ENCODE measurements at places on chromosomes 16 and 17.
A peak's percentile ranks its signal among the peaks of the same experiment; 100 is the strongest.

- DNase-seq: no peak
These were observed 100.8 kb downstream of the ABCC12 start for GRCh38 chr16:48054881-48055601.

- no peak for DNase-seq
These were observed 5.6 kb downstream of the MEIOC start for GRCh38 chr17:44661835-44662234.

DNA sequence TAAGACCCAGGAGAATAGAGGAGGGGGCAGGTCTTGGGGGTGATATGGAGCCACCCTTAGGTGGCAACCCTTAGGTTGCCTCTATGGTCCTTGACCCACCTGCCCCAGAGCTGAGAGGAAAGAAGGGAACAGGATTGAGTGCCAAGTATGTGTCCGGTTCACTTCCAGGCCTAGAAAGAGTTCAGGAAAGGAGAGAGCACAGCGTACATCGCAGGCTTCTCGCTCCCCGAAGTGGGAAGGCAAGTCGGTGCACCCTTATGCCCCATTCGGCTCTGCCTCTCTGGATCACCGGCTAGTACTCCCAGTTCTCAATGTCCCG lies 631 bp downstream of the SP6 start:
- DNase-seq: no peak

DNA sequence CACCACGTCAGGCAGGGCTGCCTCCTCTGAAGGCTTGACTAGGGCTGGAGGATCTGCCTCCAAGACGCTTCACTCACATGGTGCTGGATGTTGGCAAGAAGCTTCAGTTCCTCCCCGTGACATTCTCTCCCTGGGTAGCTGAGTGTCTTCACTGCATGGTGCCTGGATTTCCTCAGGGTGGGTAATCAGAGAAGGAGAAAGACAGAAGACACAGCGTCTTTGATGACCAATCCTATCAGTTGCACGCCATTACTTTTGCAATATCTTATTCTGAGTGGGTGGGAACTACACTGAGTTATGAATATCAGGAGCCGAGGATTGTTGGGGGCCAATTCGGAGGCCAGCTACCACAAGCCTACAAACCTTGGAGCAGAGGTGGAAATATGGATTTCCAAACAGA lies 139.7 kb downstream of the SHISA6 start:
- DNase-seq: no peak

GRCh38 chr16:89314357-89314756 lies 96.9 kb downstream of the ZNF778 start:
- peak; percentile 18 for DNase-seq

GRCh38 chr16:52384378-52384777 lies 162.6 kb downstream of the TOX3 start:
- DNase-seq: no peak

- DNase-seq: no peak
These were observed 18.2 kb downstream of the ZCCHC14 start for GRCh38 chr16:87474566-87474996.

GRCh38 chr16:24943471-24943870 lies 71.7 kb downstream of the ARHGAP17 start:
- DNase-seq: no peak

GRCh38 chr17:50547736-50548083 lies 736 bp downstream of the SPATA20 start:
- DNase-seq: no peak

DNA sequence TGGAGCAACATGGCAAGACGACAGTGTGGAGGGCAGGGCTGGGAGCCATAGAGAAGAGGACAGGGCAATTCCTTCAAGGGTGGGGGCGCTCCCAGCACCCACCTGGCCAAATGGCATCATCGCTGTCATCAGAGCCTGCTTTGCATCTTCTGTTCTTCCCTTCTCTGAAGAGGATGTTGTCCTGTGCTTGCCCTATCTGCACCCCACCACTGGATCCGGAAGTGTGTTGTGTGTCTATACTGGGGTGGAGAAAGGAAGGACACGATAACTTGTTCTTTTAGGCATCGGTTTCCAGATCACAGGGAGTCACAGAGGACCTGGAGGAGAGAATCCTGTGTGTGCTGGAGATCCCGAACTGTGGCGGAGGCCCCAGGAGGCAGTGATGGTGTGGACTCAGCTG lies 25.7 kb upstream of the ANKRD40CL start:
- no peak for DNase-seq

DNA sequence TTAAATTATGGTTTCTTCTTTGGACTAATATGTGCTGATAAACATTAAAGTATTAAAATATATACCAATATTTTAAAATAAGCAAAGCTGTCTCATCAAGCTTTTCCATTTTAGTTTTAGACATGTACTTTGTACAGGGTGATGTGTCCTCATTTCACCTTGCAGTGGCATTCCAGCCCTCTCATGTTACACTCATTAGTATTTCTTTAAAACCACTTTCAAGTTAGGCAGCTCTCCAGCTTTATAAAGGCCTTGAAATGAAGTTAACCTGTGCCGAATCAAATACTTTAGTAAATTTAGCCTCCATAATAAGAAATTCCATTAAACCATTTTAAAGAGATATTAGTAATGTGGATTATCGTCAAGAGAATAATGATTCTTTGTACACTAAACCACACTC lies 107.6 kb upstream of the HLF start:
- no peak for DNase-seq

- DNase-seq: no peak
These were observed 609.4 kb upstream of the SOX9 start for GRCh38 chr17:71511266-71511995.

DNA sequence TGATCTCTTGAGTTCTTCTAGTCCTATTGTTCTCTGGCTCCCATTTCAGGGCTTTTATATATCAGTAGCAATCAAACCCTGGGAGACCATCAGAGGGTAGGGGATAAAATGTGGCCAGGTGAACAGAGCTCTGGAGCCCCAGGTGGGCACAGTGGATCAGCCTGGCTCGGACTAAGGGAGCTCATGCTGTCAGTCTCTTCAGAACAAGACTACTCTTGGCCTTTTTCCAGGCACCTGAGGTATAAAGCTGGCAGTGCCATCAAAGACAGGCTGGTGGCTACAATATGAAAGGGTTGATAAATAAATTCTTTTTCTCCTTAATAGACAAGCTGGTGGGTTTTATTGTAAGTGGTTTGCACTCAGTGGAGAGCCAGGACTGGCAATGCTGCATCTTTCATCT lies 160.0 kb upstream of the CCL2 start:
- no peak for DNase-seq

GRCh38 chr16:24117680-24118079 lies 138.5 kb upstream of the CACNG3 start:
- no peak for DNase-seq

- no peak for DNase-seq
These were observed 2.4 kb downstream of the CCL18 start for GRCh38 chr17:36066365-36066985.

DNA sequence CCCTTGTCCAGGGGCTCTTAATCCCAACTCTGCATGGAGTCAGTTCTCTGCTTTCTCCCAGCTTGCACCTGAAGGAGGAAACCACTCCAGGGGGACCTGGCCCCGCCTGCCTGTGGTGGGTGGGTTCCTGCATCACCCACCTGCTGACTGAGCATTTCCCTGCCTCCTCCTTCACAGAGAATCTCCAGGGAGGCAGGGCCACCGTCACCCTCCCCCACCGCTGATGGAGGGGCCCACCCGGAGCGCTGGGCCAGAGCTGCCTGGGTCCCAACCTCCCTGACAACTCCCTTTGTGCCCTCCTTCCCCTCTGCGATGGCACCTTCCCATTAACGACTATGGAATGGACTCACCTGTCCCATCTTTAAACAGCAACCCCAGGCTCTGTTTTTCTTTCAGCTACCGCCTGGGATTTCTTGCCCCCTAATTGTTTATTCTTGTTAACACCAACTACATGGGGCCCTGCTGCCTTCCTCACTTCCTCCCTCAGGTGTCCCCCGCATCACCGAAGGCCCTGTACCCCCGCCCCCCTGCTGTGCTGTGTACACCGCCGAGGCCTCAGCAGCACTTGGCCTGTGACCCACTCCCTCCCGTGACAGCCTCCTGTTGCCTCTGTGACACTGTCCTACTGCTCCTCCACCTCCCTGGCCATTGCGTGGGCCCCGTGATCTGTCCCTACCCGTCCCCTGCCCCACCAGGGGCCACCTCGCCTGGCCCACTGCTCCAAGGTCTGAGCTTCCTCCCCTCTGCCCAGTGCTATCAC lies 842 bp upstream of the TEDC2 start:
- DNase-seq: no peak

DNA sequence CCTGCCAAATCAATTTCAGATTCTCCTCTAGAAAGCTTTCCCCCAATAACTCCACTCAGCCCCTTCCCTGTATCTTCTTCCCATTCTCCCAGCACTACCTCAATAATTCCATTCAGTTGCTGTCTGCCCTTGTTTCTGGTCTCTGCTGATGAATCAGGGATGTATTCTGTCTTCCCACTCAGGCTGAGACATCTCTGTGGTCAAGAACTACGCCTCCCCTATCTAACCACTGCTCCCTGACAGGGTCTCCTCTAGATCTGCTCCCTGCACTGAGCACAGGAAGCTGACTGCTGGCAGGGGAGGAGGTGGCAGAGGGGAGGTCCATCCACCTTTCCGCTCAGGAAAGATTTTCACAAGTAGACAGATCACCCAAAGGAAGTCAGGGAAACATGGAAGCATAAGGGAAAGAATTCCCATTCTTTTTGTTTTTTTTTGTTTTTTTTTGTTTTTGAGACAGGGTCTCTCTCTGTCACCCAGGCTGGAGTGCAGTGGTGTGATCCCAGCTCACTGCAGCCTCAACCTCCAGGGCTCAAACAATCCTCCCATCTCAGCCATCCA lies 16.9 kb upstream of the SP2 start:
- DNase-seq: no peak

DNA sequence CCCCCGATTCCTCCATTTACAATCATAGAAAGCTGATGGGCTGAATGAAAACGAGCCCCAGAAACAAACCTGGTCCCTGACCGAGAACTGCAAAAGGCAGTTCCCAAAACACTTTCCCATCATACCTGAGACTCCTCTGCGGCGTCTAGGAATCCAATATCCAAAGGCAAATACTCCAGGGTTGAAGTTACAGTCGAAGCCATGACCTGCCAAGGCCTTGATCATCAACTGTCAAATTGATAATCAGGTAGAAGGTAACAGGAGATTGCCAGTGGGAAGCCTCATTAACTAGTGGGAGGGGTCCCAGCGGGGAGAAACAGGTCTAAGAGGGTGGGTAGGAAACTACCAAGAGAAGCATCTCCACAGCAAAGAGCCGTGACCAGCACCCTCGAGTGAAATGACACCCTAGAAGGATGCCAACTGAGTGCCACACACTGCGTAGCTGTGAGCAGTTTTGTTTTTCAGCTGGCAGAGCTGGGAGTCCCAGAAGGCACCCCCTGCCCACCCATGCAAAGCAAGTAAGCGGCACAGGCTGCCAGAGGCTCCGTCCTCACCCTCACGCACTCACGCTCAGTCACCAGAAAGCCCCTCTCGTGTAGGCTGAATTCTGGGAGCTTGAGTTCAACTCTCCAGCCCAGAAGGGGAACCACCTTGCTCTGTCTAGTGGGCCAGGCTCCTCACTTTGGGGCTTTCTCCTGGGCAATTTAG lies 146.1 kb downstream of the GAS7 start:
- no peak for DNase-seq

DNA sequence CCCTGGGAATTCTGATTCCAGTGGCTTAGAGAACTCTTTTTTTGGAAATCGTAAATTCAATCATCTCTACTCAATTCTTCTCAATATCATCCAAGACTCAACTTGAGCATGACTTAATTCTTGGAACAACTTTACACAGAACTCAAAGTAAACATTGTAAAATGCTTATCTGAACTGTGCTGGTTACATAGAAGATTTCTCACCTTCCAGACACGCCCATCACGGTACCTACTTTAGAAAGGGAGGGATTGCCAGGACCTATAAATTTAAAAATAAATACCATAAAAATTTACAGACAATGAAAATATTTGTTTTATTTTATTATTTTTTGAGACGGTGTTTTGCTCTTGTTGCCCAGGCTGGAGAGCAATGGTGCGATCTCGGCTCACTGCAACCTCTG lies 26.5 kb downstream of the MAP1LC3B start:
- no peak for DNase-seq

- no peak for DNase-seq
These were observed 171.9 kb downstream of the IRX5 start for GRCh38 chr16:55102531-55102930.

- peak; percentile 58 for DNase-seq
These were observed 31.0 kb downstream of the HASPIN start for GRCh38 chr17:3754458-3755334.

DNA sequence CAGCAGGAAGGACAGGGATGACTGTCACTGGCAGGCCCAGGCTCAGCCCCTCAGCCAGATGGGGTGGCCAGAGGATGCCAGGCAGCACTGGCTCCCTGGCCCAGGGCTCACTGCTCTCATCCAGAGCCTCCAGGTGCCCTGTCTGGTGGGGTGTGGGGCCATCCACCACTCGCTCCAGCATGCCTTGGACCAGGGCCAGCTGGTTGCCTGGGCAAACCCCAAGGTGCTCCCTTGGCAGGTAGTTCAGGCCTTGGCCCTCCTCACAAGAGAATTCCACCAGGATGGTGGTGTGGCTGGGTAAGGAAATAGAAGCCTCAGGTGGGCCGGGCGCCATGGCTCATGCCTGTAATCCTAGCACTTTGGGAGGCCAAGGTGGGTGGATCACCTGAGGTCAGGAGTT lies 29.4 kb downstream of the LGALS9 start:
- DNase-seq: no peak

DNA sequence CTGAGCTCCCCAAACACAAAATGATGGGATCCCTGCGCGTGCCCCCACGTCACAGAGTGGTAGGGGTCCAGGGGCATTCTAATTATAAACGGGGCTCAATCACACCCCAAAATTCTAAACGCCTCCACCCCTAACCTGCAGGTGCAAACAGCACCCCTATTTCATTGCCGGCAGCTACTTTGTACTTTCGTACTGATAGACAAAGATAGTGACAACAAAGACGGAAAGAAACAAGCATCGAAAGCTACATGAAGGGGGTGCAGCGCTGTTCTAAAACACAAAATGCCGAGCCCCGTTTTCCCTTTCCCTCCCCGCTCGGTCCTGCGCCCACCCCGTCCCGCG lies 13.9 kb downstream of the MIS12 start:
- DNase-seq: no peak

- DNase-seq: peak; percentile 20
These were observed 64.2 kb downstream of the SPECC1 start for GRCh38 chr17:20073055-20073979.
